Stimulated activated CD4-positive, alpha-beta T cell treated with anti-CD3 and anti-CD28 coated beads, Interleukin-12 subunit alpha, Interleukin-12 subunit beta, amount 100 ng/mL, for 48 hours (primary cell): ENCODE measurements at places on chromosomes 7 and 10.
A peak's percentile ranks its signal among the peaks of the same experiment; 100 is the strongest.

- DNase-seq: peak; percentile 56
Observed at GRCh38 chr10:114544045-114544659, 113.9 kb downstream of the ABLIM1 start.

DNA sequence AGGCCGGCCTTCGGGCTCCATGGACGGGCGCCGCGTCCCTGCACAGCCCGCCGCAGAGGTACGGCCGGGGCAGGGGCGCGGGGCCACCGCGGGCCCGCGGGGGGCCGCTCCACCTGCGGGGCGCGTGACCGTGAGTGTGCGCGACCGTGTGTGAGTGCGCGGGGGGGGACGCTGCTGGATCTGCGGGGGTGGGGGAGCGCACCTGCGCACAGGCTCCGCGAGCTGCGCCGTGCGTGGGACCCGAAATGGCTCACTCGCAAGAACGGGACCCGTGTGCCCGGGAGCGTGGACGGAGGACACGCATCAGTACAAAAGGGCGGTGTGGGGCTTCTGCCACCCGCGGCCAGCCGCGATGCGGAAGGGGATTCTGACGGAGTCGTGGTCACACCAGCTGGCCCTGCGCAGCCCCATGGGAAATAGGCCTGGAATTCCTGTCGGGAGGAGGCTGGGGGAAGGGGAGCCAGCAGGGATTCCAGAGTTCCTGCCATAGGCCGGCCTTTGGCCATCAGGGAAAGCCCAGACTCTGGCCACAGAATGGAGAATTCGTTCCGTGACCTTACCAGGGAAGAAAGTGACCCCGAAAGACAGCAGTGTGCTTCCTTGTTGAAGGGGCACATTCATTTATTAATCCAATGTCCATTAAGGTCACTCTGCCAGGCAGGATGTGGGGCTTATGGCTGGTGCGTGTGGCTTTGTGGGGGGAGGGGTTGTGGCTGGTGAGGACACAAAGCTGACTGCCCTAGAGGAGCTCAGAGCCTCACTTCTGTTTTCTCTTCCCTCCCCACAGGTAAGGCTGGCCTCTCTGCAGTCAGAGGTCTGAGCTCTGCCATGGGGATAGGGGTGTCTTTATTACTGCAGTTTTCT lies 494 bp downstream of the REPIN1 start:
- peak; percentile 38 for DNase-seq

- no peak for DNase-seq
Observed at GRCh38 chr7:88132725-88133124, 87.1 kb downstream of the SRI start.

GRCh38 chr7:114759347-114760062 lies 162.4 kb upstream of the MDFIC start:
- no peak for DNase-seq

DNA sequence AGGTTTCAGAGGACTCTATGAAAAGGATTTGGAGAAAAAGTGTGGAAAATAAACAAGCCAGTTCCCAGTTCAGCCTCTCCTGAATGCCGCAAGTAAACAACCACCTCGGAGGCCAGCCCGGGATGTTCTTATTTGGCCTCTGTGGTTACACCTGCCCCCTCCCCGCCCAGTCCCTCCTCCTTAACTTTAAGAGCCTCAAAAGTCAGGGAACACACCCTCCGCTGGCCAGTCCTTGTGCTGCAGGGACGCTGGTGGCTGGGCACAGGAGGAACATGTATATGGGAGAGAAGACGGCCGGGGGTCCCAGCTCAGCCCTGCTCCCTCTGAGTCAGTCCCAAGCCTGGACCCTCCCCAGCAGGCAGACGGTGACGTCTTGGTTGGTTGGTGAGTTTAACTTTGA lies 6.1 kb downstream of the CHST3 start:
- DNase-seq: no peak

GRCh38 chr7:155448632-155449007 lies 9.3 kb upstream of the EN2 start:
- DNase-seq: no peak

DNA sequence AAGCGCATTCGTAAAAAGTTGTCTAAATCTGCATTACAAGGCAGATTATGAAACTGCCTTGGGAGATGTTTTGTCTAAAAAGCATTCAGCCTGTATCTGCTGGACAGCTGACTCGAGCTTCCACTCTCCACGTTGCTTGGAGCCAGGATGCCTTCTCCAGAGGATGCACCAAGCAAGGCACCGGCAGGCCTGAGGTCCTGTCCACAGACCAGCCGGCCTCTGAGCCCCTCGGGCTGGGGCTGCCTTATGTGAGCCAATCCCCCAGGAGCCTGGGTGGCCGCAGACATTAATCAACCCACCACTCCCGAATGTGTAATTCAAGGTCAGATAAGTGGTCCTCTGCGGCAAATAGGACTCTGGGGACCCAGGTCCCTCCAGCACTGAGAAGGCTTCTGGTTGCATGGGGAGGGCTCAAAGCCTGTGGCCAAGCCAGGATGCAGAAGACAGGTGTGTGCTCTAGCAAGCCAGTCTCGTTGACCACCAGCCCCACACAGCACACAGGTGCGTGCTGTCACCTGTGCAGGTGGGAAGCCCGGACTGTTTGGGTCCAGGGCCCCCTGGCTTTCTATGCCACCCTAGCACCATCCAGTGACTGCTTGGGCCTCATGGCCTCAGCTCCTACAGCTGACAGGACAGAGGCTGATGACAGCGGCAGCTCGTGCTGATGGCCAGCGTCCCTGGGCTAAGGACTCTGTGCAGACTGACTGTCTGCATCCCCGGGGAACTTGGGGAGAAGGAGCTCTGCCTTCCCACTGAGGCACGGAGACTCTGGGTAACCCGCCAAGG lies 4.8 kb upstream of the RET start:
- no peak for DNase-seq

DNA sequence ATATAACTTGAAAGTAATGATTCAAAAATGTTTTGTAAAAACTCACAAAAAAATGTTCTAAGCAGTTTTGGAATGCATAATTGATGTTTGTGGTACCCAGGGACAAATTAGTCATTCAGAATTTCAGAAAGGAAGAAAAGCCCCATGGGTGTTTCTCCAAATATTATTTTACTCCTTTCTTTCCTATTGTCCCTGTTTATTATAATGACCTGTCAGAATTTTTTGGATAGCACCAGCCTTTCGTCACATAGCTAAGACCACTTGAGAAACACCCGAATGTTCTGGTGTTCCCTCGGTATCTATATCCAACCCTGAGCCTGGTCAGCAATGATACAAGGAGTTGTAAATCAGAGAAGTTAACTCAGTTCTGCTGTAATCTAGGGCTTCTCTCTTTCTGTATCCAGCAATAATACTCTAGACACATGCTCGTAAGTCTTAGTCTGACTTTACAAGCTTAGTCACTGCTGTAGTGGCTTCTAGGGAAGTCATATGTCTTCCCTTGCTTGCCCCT lies 64.8 kb upstream of the MEOX2 start:
- no peak for DNase-seq

DNA sequence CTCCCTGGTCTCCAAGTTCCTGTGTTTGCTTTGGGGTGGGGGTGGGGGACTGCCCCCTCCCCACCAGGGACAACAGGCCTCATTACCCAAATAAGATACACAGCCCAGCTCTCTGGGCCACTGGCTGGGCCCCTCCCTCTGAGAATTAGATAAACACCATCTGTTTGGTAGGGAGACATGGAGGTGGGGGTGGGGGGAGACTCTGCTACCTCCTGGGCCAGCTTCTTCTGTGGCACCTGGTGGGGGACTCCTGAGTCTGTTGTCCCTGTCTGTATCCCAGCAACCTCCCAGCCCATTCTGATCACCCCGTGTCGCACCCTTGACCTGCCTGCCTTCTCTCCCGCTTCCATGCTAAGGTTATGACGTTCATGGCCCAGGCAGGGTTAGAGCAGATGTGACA lies 5.8 kb downstream of the MLXIPL start:
- no peak for DNase-seq

- DNase-seq: no peak
Observed at GRCh38 chr10:70284542-70285475, 1.0 kb upstream of the NPFFR1 start.

DNA sequence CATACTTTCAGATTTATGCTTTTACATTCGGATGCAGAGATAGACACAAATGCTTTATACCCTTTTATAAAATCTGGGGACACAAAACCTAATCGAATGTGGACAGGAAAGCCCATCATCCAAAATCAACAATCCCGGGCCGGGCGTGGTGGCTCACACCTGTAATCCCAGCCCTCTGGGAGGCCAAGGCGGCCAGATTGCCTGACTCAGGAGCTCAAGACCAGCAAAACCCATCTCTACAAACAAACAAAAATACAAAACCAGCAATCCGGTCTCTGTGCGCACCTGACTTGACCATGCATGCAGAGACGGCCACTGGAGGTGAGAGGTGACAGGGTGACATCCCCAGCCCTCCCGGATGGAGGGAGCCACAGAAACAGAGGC lies 13.5 kb downstream of the COBL start:
- no peak for DNase-seq

DNA sequence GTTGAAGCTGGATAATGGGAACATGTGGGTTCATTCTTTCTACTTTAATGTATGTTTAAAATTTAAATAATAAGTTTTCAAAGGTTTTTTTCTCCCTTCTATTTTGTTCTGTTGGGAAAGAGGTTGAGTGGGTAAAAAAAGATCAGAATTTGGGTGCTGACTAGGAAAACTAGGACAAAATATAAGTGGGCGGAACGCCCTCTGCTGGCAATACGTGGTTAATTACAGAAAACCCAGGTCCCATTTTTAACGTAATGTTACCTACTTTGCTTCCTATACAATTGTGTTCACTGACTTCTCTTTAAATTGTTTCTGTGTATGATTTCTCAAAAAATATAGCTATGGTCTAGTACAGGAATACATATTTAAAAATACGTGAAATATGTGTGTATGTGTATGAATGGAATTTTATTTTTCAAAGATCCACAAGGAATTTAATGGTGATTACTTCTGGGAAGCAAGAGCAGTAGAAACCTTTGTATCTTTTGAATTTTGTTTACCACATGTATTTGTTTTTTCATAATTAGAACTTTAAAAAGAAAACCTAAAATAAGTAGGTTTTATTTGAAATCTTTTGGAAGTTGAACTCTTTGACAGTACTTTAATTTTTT lies 8.7 kb downstream of the ECD start:
- DNase-seq: peak; percentile 11
